ENCODE measurements at places on chromosomes 13 and 19. TPM values are rescaled to one million over a fixed set of nuclear protein-coding genes. Genes with fewer than 3 reads are reported as not detected.

C13orf46 gene
- total RNA-seq = 0.76 TPM

ZNF331 gene
- 16.6 TPM for total RNA-seq

CEACAM1 gene
- total RNA-seq = 3.3 TPM

KLK12 gene
- not detected for total RNA-seq

PROZ gene
- total RNA-seq = not detected

BEST2 gene
- not detected for total RNA-seq

CLIP3 gene
- 10.1 TPM for total RNA-seq

FSD1 gene
- not detected for total RNA-seq

CEACAM20 gene
- total RNA-seq = not detected

SPPL2B gene
- 27.1 TPM for total RNA-seq
